ENCODE measurements at places on chromosomes 4 and X. TPM values are rescaled to one million over a fixed set of nuclear protein-coding genes. Genes with fewer than 3 reads are reported as not detected.
A peak's percentile ranks its signal among the peaks of the same experiment; 100 is the strongest.

The ARHGAP36 gene
- not detected for total RNA-seq

DNA sequence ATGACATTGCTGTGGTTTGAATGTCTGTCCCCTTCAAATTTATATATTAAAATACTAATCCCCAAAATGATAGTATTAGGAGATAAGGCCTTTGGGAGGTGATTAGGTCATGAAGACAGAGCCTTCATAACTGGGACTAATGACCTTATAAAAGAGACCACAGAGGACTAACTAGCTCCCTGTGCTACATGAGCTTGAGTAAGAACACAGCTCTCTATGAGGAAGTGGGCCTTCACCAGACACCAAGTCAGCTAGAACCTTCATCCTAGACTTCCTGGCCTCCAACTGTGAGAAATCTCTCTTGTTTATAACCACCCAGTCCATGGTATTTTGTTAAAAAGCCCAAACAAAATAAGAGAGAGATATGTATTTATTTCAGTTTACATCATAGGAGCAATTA is 242.2 kb upstream of the CTSO start:
- H3K27me3 ChIP-seq, result no peaks in the 10 kb centered on the region
- no peak overlapping the region for H3K27ac ChIP-seq
- no peak overlapping the region for H3K4me3 ChIP-seq
- peaks cover 5% of the 10 kb centered on the region for H3K4me1 ChIP-seq
- H3K36me3 ChIP-seq, result no peaks in the 10 kb centered on the region

The RNF175 gene
- total RNA-seq, result 6.8 TPM

GRCh38 chrX:77786365-77786680 is 307 bp upstream of the ATRX start:
- no peak for DNase-seq
- peak overlapping the region; percentile 98 for H3K27ac ChIP-seq
- no peaks in the 10 kb centered on the region for H3K4me1 ChIP-seq
- H3K36me3 ChIP-seq, result no peaks in the 10 kb centered on the region
- H3K4me3 ChIP-seq, result peak overlapping the region; percentile 75

- H3K4me1 ChIP-seq, result no peaks in the 10 kb centered on the region
- H3K27ac ChIP-seq, result no peak overlapping the region
- H3K27me3 ChIP-seq, result no peaks in the 10 kb centered on the region
- H3K4me3 ChIP-seq, result no peak overlapping the region
Measured at GRCh38 chrX:125444659-125445058, 125.0 kb downstream of the TEX13C start.

- H3K27me3 ChIP-seq, result peaks cover 24% of the 10 kb centered on the region
- H3K4me1 ChIP-seq, result no peaks in the 10 kb centered on the region
- no peaks in the 10 kb centered on the region for H3K36me3 ChIP-seq
- H3K4me3 ChIP-seq, result peak overlapping the region; percentile 64
- DNase-seq, result no peak
- H3K27ac ChIP-seq, result peak overlapping the region; percentile 54
Measured at GRCh38 chrX:24465532-24465865, 413 bp downstream of the PDK3 start.

- no peak overlapping the region for H3K27ac ChIP-seq
- no peaks in the 10 kb centered on the region for H3K4me1 ChIP-seq
- no peaks in the 10 kb centered on the region for H3K36me3 ChIP-seq
- H3K27me3 ChIP-seq, result no peaks in the 10 kb centered on the region
Measured at GRCh38 chr4:141196227-141196933, 24.3 kb upstream of the ZNF330 start.

GRCh38 chr4:186979961-186980745 is 256.5 kb upstream of the FAT1 start:
- no peak overlapping the region for H3K27ac ChIP-seq
- DNase-seq, result peak; percentile 75
- peak overlapping the region; percentile 20 for H3K4me3 ChIP-seq
- no peaks in the 10 kb centered on the region for H3K36me3 ChIP-seq
- peaks cover 17% of the 10 kb centered on the region for H3K4me1 ChIP-seq

DNA sequence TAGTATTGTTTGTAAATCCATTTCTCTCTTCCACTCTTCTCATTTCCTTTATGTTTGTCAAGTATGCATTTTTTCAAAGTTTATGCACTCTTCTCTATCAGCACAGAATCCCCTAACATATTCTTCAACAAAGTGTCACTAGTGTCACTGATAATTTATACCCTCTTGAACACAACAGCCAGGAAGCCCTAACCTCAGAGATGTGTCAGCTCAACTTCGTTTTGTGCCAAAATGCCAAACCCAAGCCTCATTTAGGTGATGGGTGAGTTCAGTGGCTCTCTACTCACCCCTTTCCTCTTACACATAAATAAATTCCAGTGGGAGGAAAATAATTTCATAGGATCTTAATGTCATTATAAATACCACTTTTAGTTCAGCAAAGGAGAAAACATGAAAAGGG is 22.4 kb upstream of the P2RY10 start:
- H3K4me3 ChIP-seq, result no peak overlapping the region
- no peak for DNase-seq
- H3K27me3 ChIP-seq, result no peaks in the 10 kb centered on the region
- no peak overlapping the region for H3K27ac ChIP-seq
- H3K4me1 ChIP-seq, result no peaks in the 10 kb centered on the region

GRCh38 chrX:39840581-39841093 is 257.1 kb downstream of the BCOR start:
- DNase-seq, result peak; percentile 86
- peaks cover 39% of the 10 kb centered on the region for H3K4me1 ChIP-seq
- H3K4me3 ChIP-seq, result no peak overlapping the region

DNA sequence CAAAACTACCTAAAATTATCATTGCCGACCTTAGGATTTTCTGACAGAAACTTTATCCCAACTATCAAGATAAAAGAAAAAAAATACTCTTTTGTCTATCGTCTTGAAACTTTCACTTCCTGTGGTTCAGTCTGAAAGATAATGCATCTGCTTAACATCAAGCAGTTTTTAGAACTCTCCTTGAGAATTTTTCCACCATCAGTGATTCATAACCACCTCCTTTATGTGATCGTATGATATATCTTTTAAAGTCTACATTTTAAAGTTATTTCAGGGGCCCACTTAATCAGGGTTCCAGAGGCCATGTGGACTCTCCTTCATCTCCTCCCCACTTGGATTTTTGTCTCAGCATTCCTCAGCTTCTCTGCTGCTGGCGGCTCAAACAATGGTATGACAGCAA is 272.8 kb upstream of the TENM3 start:
- H3K27me3 ChIP-seq, result peaks cover 19% of the 10 kb centered on the region
- no peak for DNase-seq
- no peaks in the 10 kb centered on the region for H3K36me3 ChIP-seq
- no peaks in the 10 kb centered on the region for H3K4me1 ChIP-seq
- H3K4me3 ChIP-seq, result no peak overlapping the region
- H3K27ac ChIP-seq, result no peak overlapping the region

DNA sequence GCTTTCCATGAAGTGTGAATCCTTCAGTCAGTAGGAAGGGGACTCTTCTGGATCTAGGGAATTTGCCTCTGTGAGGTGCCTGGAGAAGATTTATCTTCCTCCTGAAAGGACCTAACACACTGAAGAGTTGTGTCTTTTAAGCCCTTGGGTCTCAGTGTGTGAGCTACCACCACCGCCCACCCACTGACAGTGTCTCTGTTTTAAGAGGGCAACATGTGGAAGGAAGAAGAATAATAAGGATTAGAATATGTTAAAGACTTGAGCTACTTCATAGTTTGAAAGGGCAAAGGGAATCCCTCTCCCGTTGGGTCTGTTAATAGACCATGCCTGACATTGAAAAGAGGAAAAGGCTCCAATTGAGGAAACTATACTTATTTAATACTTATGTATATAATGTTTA is 64.3 kb upstream of the TLR2 start:
- H3K27ac ChIP-seq, result peak overlapping the region; percentile 7
- H3K4me3 ChIP-seq, result no peak overlapping the region
- H3K27me3 ChIP-seq, result no peaks in the 10 kb centered on the region
- peak; percentile 51 for DNase-seq
- H3K4me1 ChIP-seq, result peaks cover 22% of the 10 kb centered on the region
- H3K36me3 ChIP-seq, result peaks cover 15% of the 10 kb centered on the region

- no peak for DNase-seq
- H3K27ac ChIP-seq, result no peak overlapping the region
- no peaks in the 10 kb centered on the region for H3K36me3 ChIP-seq
- no peaks in the 10 kb centered on the region for H3K27me3 ChIP-seq
- no peak overlapping the region for H3K4me3 ChIP-seq
Measured at GRCh38 chr4:173937631-173938270, 345.7 kb downstream of the FBXO8 start.

The UCP1 gene
- total RNA-seq, result 0.22 TPM

DNA sequence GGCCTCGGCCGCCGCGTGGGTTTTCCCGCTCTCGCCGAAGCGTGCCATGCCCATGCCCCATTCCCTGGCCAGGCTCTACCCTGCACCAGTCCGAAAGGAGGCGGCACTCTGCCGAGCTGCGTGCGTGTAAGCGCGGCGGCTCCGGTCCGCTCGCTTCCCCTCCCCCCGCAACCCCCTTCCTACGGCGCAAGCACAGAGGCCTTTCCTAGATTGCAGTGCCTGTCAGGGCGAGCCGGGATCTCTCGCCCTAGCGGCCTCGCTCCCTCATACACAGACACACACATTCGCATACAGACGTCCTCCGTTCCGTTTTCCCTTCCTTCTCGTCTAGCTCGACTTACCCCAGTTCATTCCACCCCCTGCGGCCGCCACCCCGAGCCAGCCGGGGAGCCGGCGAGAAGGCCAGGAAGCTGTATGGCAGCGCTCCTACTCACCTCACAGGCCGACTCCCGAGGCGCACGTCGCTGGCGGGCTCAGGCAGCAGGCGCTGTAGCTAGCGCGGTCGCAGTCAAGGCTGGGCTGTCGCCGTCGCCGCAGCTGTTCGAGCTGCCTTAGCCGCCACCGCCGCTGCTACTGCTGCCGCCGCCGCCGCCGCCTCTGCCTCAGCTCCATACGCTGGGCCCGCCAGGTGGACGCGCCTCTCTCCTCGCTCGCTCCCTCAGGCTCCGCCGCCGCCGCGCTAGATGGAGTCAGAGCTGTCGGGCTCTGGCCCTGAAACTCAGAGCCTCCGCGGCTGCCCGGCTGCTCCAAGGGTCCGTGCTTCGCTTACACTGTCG is 615 bp downstream of the NEXMIF start:
- H3K36me3 ChIP-seq, result no peaks in the 10 kb centered on the region
- H3K27me3 ChIP-seq, result peaks cover 21% of the 10 kb centered on the region
- peak; percentile 45 for DNase-seq
- no peaks in the 10 kb centered on the region for H3K4me1 ChIP-seq
- H3K27ac ChIP-seq, result no peak overlapping the region

The TMPRSS11F gene
- not detected for total RNA-seq

The AFF2 gene
- not detected for total RNA-seq

- no peak overlapping the region for H3K4me3 ChIP-seq
- H3K4me1 ChIP-seq, result peaks cover 32% of the 10 kb centered on the region
- H3K27ac ChIP-seq, result no peak overlapping the region
- DNase-seq, result no peak
- H3K27me3 ChIP-seq, result no peaks in the 10 kb centered on the region
Measured at GRCh38 chrX:136182414-136182813, 35.1 kb downstream of the FHL1 start.

DNA sequence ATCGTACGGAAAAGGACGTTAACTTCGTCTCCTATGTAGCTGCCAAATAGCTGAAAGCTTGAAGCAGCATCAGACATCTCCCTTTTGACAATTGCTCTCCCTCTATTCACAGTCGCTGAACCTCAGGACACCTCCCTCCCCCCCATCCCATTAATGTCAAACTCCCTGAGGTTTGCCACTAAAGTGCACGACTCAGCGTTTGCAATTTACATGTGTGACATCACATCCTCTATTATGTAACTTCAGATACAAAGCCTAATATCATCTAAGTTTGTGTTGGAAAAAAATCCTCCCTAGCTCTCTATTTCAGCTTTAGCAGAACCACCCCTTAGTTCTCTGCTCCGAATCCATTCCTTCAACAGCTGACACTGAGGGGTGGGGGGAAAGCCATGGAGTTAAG is 5.5 kb upstream of the NR3C2 start:
- no peaks in the 10 kb centered on the region for H3K36me3 ChIP-seq
- no peak overlapping the region for H3K27ac ChIP-seq
- peaks cover 22% of the 10 kb centered on the region for H3K4me1 ChIP-seq
- DNase-seq, result peak; percentile 64

- no peaks in the 10 kb centered on the region for H3K4me1 ChIP-seq
- H3K27me3 ChIP-seq, result no peaks in the 10 kb centered on the region
- H3K27ac ChIP-seq, result no peak overlapping the region
- no peak overlapping the region for H3K4me3 ChIP-seq
- no peak for DNase-seq
Measured at GRCh38 chrX:9494771-9495170, 29.9 kb downstream of the TBL1X start.

GRCh38 chr4:48439988-48440387 is 43.2 kb upstream of the SLC10A4 start:
- no peak for DNase-seq
- H3K36me3 ChIP-seq, result no peaks in the 10 kb centered on the region
- no peaks in the 10 kb centered on the region for H3K4me1 ChIP-seq
- no peaks in the 10 kb centered on the region for H3K27me3 ChIP-seq
- H3K4me3 ChIP-seq, result no peak overlapping the region
- H3K27ac ChIP-seq, result no peak overlapping the region

The SHISA3 gene
- 0.39 TPM for total RNA-seq

DNA sequence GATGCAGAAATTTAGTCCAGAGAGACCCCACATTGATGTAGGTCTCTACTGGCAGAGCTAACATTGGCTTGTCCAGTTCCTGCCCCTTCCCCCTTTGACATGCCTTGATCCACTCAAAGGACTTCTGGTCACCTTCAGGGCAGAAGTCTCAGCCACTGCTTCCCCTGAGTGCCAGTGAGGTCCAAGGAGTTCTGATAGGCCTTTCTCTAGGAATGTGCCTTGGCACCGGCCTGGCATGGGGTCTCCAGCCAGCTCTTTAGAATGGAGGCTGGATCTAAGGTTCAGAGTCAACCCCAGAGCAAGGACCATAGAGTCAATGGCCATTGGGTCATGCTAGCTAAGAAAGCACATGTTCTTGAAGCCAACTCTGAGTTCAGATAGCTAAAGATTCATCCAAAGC is 88.6 kb upstream of the PJA1 start:
- peaks cover 13% of the 10 kb centered on the region for H3K4me1 ChIP-seq
- no peak overlapping the region for H3K4me3 ChIP-seq
- no peak overlapping the region for H3K27ac ChIP-seq
- H3K27me3 ChIP-seq, result no peaks in the 10 kb centered on the region
- no peaks in the 10 kb centered on the region for H3K36me3 ChIP-seq

DNA sequence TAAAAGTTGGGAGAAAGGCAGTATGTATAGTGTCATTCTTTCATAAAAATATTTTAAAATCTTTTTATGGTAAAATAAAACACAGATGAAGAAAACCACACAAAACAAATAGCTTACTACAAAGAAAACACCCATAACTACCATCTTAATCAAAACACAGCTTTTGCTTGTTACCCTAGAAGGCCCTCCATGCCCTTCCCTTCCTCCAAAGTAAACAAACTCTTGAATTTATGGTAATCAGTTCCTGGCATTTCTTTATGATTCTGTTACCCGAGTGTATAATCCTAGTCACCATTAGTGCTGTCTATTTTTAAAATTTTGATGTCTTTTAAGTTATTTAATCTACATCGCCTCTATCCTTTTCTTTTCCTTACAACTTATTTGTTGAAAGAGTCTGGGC is 170.9 kb downstream of the APBB2 start:
- no peaks in the 10 kb centered on the region for H3K36me3 ChIP-seq
- H3K27ac ChIP-seq, result no peak overlapping the region
- no peak for DNase-seq
- no peaks in the 10 kb centered on the region for H3K4me1 ChIP-seq
- H3K4me3 ChIP-seq, result no peak overlapping the region
- H3K27me3 ChIP-seq, result no peaks in the 10 kb centered on the region

- H3K4me3 ChIP-seq, result no peak overlapping the region
- no peak overlapping the region for H3K27ac ChIP-seq
- H3K27me3 ChIP-seq, result no peaks in the 10 kb centered on the region
- no peaks in the 10 kb centered on the region for H3K36me3 ChIP-seq
- no peak for DNase-seq
Measured at GRCh38 chr4:25157081-25157480, 3.2 kb downstream of the SEPSECS start.

All from A673 (cell line).